WTC11 (cell line): ENCODE measurements at places on chromosomes 5 and 9. TPM values are rescaled to one million over a fixed set of nuclear protein-coding genes. Genes with fewer than 3 reads are reported as not detected.
A peak's percentile ranks its signal among the peaks of the same experiment; 100 is the strongest.

- DNase-seq, result peak; percentile 80
Measured at GRCh38 chr9:130451509-130452388, 7.0 kb downstream of the ASS1 start.

GRCh38 chr9:20041697-20042081 is 252.9 kb upstream of the SLC24A2 start:
- DNase-seq, result no peak

DNA sequence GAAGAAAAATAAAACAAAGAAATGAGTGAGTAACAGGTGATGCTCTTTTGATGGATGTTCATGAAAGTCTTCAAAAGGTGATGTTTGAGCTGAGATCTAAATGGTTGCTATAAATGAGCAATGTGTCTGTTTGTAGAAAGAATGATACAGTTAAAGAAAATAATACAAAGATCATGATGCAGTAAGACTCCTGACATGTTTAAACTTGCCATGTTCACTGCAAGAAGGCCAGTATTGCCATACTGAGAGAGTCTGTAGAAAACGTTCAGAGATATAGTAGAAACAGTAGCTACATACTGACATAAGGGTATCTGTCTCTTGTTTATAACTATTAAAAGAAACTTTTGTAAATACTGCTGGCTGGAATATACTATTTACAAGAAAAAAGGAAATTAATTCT is 1609.2 kb upstream of the ACO1 start:
- DNase-seq, result no peak

DNA sequence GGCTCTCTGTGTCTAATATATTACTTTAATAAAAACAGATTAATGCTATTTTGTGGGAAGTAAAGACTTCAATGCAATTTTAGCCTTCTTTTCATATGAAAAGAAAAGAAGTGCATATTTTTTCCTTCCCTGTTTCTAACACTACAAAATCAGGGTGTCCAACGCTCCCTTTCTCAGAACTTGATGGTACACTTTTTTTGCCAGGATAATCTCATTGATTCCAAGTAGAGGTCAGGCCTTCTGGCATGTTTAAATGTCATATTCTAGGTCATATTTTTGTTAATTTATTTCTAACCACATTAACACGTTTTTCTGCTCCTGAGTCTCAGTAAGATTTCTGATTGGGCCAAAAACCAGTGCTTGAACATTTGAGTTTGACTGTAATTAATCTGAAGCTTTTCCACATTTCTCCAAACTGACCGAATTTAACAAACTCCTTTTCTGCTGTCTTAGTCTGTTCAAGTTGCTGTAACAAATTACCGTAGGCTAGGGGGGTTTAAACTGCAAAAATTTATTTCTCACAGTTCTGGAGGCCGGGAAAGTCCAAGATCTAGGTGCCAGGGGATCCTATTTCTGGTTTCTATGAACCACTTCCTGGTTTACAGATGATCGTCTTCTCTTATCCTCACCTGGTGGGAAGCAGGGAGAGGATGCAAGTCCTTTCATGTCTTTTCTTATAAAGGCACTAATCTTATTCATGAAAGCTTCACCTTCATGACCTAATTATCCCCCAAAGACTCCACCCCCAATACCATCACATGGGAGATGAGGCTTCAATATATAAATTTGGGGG is 63.2 kb upstream of the ELL2 start:
- DNase-seq, result no peak

DNA sequence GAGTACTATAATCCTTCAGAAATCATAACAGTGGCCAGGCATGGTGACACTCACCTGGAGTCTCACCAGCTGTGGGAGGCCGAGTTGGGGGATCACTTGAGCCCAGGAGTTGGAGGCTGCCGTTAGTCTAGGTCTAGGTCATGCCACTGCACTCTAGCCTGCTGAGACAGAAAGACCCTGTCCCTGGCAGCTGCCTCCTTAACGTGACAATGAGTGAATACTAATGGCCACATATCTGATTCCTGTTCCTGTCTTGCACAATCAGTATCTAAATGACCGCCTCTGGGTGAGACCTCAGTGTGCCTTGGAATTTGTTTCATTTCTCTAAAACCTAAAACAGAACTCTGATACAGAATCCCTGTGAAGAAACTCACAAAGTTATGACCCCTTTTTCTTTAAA is 131.0 kb upstream of the DAB2 start:
- no peak for DNase-seq

DNA sequence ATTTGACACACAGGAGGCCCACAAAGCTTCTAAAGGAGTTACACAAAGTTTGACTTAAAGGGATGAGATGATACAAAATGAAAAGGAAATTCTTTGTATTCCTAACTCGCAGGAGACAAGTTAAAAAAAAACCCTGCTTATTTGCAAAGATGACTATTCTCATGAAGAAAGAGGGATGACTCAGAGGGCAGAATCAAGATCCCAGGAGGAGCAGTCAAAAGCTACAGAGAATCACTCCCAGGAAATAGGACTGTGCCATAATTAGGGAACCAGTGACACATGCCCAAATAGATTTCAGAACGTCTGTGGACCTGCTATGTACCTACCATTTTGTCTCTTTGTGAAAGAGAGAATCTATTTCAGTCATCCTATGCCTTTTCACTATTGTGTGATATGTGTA is 103.5 kb upstream of the ARRDC3 start:
- no peak for DNase-seq

DNA sequence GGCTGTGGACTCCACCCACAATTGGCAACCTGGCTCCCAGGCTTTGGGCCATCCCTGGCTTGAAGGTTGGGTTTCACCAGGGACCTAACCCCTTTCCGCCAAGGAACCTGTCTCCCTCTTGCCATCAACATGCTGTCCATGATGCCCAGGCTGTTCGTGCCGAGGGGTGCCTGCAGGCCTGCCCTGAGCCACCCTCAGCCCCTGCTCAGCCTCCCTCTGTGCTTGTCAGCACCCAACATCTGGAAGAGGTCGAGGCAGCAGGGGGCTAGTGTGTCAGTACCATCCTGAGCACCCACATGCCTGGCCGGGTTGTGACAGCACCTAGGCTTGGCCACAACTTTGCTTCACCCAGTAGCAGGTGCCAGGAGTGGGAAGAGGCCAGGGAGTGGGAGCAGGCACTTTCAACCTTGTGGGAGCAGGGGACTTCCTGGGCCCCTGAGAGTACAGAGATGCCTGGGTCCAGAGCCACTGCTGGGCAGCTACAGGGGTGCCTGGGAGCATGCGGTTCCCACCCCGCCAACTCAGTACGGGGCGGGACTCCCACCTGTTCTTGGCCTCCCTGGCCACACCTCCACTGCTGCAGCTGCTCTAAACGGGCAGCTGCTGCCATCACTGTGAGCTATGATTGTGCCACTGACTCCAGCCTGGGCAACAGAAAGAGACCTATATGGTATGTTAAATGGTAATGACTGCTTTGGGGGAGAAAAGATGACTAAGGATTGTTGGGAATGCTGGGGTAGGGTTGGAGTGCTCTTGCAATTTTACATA is 6.3 kb downstream of the PDCD1LG2 start:
- DNase-seq, result no peak

- DNase-seq, result no peak
Measured at GRCh38 chr9:107367727-107368502, 84.8 kb downstream of the RAD23B start.

DNA sequence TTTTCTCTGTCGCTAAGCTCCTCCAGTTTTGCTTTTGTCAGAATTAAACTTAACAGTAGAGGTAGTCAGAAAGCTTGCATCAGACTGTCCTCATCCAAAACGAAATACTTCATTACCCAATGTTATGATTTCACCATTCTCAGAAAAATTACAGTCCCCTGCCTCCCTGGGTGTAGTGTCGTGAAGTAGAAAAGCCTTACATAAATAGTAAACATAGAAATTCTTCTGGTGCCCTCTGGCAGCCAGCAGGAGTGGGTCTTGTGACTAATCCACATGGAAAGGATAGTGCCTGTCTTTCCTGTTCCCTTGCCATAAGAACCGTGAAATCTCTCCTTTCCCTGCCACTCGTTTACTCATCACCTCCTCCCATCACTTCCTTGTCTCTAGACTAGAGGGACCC is 230.6 kb downstream of the GNA14 start:
- no peak for DNase-seq

- no peak for DNase-seq
Measured at GRCh38 chr5:158807-159447, 32.4 kb upstream of the LRRC14B start.

The PCDHGA12 gene
- total RNA-seq, result 1.6 to 2.1 TPM (median 1.9 TPM) in 3 replicates

The DMGDH gene
- 0.21 to 0.37 TPM (median 0.35 TPM) in 3 replicates for total RNA-seq

The EIF4EBP3 gene
- total RNA-seq, result 8.4 to 9.8 TPM (median 8.8 TPM) in 3 replicates

The ORM1 gene
- 3.9 to 7.2 TPM (median 5.4 TPM) in 3 replicates for total RNA-seq

The INSL6 gene
- not detected in 3 replicates for total RNA-seq

The CDH18 gene
- total RNA-seq, result 0.24 TPM in 1 of 3 replicates, not detected in the others
